ENCODE measurements at places on chromosomes 11 and 22.

DNA sequence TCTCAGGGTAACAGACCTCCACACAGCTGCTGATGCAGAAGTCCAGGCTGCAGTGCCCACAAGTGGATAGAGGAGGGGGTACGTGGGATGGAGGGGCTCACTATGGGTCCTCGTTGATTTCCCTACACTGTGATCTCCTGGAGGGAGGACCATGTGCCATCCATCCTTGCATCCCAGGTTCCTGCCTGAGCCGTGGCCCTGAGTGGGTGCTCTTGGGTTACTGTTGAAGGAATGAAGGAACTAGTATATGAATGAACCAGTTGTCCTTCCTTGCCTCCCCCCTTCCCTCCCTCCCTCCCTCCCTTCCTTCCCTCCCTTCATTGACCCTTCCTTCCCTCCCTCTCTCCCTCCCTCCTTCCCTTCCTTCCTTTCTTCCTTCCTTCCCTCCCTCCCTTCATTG lies 15.4 kb downstream of the APOBEC3B start:
- no peak for DNase-seq

GRCh38 chr11:102520514-102520913 lies 10.0 kb downstream of the MMP7 start:
- no peak for DNase-seq

GRCh38 chr11:119750056-119750455 lies 21.1 kb upstream of the NECTIN1 start:
- no peak for DNase-seq

DNA sequence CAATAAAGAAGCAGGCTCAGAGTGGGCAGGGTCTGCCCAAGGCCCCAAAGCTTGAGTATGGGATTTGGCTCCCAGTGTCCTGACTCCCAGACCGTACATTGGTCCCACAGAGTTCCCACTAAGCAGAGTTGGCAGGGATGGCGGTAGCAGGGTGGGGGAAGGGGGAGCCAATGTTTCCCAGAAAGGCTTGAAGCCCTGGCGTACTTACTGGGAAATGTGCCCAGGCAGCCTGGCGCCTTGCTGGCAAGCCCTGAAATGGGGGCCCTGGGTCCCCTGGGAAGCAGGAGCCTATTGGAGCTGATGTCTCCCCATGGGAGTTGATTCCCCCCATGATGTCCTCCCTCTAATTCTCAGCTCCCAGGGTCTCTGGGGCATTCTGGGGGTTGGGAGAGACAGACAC lies 9.3 kb downstream of the ARHGEF17 start:
- DNase-seq: no peak

GRCh38 chr11:70650075-70650909 lies 252.0 kb downstream of the CTTN start:
- no peak for DNase-seq

- DNase-seq: no peak
Measured at GRCh38 chr11:64759722-64760719, at the start of gene PYGM. PYGM (minus strand) TSS chr11:64759974; CDS start chr11:64759898, 76 bp downstream.

- no peak for DNase-seq
Measured at GRCh38 chr22:34579519-34579918, 486.4 kb upstream of the ISX start.

DNA sequence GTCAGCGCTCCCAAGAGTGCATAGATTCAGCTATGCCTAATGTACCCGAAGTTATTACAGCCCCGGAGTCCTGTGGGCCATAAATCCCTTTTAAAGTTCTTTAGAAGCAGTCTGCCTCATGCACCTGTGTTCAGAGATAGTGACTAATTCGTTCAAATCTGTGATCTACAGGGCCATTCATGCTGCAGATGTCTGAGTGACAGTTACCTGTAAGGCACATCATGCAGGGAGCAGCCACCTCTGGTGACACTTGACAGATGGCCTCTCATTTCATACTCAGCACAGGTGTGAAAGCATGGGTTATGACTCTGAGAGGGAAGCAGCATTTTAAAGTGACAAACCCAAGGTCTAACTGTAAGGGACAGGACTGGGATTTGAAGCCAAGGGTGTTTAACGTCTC lies 2.4 kb upstream of the E2F8 start:
- DNase-seq: no peak

Measured in activated T-cell treated with anti-CD3 and anti-CD28 coated beads for 1 hour (primary cell).